ENCODE measurements at places on chromosomes 16 and 17.

- peak; percentile 75 for DNase-seq
Observed at GRCh38 chr17:29155227-29155965, 24.8 kb downstream of the MYO18A start.

- DNase-seq = no peak
Observed at GRCh38 chr16:68299571-68300453, 10.9 kb downstream of the SLC7A6OS start.

- DNase-seq = no peak
Observed at GRCh38 chr16:13940397-13940933, 20.5 kb downstream of the ERCC4 start.

- no peak for DNase-seq
Observed at GRCh38 chr16:64829678-64830077, 292.2 kb downstream of the CDH11 start.

DNA sequence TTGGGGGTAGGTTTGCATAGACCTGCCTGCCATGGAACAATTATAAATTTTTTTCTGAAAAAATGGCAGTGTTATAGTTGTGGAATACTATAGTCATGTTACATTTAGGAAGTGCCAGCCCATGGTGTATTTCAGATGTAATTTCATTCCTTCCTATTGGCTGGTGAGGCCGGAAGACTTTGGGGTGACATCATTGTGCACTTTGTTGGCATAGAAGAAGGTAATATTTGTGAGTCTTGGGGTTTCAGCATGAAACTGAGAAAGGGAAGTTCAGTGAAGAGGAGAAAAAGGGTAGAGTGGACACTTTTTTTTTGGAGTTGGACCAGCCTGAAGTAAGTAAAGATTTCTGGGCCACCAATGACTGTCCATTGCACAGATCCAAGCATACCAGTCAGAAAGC lies 16.0 kb upstream of the HEATR6 start:
- DNase-seq = no peak
